ENCODE measurements at places on chromosomes 2 and 18.

GRCh38 chr2:111015283-111015995 is 105.3 kb upstream of the BCL2L11 start:
- DNase-seq = no peak

GRCh38 chr18:74709452-74709851 is 111.8 kb downstream of the ZNF407 start:
- no peak for DNase-seq

- DNase-seq = no peak
Observed at GRCh38 chr18:44924785-44925499, 244.3 kb downstream of the SETBP1 start.

DNA sequence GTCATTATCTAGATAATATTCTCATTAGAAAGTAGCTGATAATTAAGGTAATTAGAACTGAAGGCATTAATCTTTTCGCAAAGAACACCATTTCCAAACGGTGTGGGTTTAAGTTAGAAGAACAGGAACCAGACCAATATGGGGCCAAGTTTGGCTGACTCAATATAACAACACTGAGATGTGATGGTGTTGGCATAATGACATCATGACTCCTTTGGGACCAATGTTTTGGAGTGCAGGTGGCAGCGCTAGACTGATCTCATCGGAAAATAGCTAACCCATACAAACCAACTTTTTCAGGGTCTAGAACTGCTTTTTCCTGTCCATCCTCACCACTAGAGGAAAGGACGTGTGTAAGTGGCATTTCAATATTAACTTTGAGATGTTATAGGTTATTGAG is 1171.7 kb upstream of the ZEB2 start:
- no peak for DNase-seq

Measured in Ammon's horn (tissue), 1 donor.